ENCODE measurements at places on chromosomes 16 and 17.

DNA sequence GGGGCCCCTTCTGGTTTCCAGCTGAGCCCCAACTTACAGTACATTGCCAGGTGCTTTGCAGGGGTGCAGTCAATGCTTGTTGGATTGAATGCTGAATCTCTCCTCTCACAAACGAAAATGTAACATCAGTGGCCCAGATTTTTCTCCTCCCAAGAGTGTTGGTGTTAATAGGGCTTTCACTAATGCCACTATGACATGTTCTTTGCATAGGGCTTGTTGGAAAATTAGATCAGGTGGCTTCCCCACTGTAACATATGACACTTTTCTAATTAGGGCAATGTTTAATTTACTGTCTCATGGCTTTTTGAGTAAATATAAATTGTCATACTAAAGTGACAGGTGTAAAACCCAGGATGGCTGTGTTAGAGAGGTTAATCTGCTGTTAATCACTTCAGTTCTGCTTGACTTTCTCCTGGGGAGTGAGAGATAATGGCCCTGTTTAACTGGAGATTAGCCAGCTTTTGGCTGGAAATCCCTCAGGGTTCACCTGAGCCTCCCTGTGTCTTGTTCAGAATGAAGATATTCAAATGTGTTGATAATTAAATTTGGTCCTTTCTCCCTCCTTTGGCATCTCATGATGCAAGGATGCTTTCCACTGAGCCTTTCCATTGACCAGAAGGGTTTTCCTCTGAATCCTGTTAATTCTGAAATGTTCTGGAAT lies 502.3 kb downstream of the RBFOX1 start:
- no peak for DNase-seq

GRCh38 chr17:83080579-83080857 lies 1.1 kb downstream of the METRNL start:
- DNase-seq, result no peak

GRCh38 chr17:9936095-9936494 lies 31.0 kb upstream of the RCVRN start:
- DNase-seq, result no peak

DNA sequence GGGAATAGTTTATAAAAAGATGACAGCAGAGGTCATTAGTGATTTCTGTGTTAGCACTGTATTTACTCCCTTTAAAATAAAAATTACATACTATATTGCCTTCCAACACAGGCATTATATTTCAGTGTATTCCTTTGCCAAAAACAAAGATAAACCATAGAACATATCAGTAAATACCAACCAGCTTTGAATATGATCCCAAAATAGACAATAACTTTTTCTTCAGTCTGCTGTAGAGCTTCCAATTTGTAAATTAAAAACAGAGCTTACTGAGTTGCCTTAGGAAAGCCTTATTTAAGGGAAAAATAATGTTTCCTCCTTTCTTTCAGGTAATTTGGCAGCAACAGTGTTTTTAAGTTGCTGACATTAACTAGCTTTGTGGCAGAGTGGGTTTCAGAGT lies 352.1 kb upstream of the TBX2 start:
- DNase-seq, result no peak

DNA sequence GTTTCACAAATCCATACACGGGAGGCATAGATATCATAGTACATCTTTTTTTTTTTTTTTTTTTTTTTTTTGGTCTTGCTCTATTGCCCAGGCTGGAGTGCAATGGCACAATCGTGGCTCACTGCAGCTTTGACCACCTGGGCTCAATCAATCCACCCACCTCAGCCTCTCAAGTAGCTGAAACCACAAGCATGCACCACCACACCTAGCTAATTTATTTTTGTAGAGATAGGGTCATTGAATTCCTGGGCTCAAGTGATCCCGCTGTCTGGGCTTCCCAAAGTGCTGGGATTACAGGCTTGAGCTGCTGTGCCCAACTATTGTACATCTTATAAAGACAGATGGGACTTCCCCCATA lies 3.5 kb upstream of the RAPGEFL1 start:
- no peak for DNase-seq

- DNase-seq, result peak; percentile 73
These were observed 4.6 kb downstream of the KIFC3 start for GRCh38 chr16:57797526-57798266.

All from NCI-H1417 (cell line).